ENCODE measurements at places on chromosomes 13 and 19.
A peak's percentile ranks its signal among the peaks of the same experiment; 100 is the strongest.

- H3K27ac ChIP-seq, result no peak overlapping the region
- no peaks in the 10 kb centered on the region for H3K27me3 ChIP-seq
- H3K4me1 ChIP-seq, result peaks cover 24% of the 10 kb centered on the region
- no peaks in the 10 kb centered on the region for H3K36me3 ChIP-seq
These were observed 8.6 kb downstream of the PPP5C start for GRCh38 chr19:46355234-46356148.

DNA sequence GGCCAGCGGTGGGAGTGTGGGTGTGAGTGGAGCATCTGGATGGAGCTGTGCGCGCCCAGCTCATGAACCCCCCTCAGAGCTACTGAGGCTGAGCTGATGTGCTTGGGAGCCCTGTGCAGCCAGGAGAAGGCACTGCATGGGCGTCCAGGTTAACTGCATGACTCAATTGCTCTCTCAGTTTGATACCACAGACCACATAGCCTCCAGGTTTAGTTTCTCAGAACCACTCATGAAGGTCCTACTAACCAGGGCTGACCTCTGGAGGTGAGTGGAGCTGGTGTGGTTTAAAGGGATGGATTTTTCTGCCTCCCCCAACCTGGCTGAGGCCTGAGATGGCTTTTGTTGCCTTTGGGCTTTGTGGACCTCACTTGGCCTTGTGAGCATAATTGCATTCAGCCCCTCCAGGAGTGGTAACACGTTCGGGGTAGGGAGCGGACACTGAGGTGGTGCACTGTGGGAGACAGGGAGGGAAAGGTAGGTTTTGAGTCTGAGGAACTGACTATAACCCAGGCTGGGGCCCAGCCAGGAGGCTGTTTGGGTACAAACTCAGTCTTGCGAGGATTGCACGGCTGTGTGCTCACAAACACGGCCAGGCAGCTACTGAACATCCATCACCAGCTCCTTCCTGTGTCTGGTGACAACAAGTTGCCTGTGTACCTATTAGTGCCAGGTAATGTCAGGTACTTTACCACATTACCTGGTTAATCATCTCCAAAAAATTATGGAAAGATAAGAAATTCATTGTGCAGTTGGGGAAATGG lies 97.5 kb downstream of the RGCC start:
- no peak overlapping the region for H3K4me3 ChIP-seq
- no peaks in the 10 kb centered on the region for H3K36me3 ChIP-seq
- H3K27ac ChIP-seq, result peak overlapping the region; percentile 16
- no peak for DNase-seq
- peaks cover 5% of the 10 kb centered on the region for H3K4me1 ChIP-seq

- peak overlapping the region; percentile 98 for H3K27ac ChIP-seq
- peaks cover 63% of the 10 kb centered on the region for H3K4me1 ChIP-seq
- peak overlapping the region; percentile 89 for H3K4me3 ChIP-seq
These were observed 17.7 kb downstream of the CCDC97 start for GRCh38 chr19:41327576-41328156.

DNA sequence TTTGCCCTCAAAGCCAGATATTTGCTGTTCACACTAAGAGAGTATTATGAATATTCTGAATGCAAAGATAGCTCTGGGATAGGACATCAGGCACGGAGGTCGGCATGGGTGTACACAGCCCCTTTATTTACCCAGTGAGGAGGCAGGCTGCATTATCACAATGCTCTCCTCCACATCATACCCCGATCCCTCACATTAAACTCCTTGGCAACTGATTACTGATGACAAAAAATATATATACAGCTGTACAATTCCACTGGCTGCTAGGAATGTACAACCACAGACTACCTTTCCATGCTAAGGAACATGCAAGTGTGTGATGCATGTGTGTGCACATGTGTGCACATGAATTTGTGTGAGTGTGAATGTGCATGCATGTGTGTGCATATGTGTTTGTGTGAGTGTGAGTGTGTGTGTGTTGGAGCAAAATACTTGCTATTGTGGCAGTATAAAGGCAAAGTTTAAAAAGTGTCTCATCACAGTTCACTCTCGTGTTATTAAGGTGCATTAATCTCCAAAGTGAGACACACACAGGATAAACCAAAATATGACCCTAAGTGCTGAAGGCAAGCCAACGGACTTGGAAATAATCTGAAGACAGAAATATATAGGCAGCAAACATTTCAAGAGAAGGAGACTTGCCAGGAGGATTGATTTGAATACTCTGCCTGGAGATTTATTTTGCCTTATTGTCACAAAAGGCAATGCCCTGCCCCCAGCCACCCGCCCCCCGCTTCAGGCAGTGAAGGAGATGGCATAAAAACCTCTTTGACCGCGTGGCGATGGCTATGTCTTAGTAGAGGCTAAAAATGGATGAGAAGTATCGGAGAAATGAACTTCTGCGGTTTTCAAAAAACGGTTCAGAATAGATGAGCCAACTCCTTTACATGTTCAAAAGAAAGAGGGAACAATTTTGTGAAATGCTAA lies 274.8 kb downstream of the TSHZ3 start:
- H3K27ac ChIP-seq, result no peak overlapping the region
- peaks cover 91% of the 10 kb centered on the region for H3K27me3 ChIP-seq
- H3K4me1 ChIP-seq, result peaks cover 2% of the 10 kb centered on the region
- no peak overlapping the region for H3K4me3 ChIP-seq

GRCh38 chr13:113953561-113953960 lies 20.3 kb downstream of the C13orf46 start:
- peaks cover 10% of the 10 kb centered on the region for H3K36me3 ChIP-seq
- DNase-seq, result no peak
- peaks cover 2% of the 10 kb centered on the region for H3K4me1 ChIP-seq
- H3K4me3 ChIP-seq, result no peak overlapping the region

- H3K27me3 ChIP-seq, result no peaks in the 10 kb centered on the region
- no peak overlapping the region for H3K27ac ChIP-seq
- H3K36me3 ChIP-seq, result no peaks in the 10 kb centered on the region
- no peak for DNase-seq
- H3K4me3 ChIP-seq, result no peak overlapping the region
These were observed 610.2 kb downstream of the SLITRK1 start for GRCh38 chr13:83272076-83272475.

DNA sequence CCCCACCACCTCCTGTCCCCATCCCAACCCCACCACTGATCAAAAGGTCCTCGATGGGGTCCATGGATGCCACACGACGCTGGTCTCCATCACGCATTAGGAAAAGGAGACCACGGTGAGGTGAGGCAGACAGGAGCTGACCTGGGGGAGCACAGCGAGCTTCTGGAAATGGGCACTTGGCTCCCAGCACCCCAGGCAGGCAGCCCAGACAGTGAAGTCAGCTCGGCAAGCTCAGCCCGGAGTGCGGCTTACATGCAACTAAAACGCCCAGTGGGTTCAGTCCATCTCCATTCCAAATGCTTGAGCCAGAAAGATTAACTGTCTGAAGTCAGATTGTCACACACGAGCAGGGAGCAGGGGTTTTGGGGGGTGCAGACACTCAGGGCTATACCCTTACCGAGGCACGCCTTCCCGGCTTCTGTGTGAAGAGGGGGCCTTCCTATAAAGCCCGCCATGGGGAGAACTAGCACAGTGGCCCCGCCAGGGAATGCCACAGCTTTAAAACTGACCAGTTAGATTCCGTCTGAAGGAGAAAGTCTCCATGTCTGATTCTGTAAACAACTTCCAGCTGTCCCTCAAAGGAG lies 79.4 kb downstream of the SPACA7 start:
- H3K27me3 ChIP-seq, result peaks cover 11% of the 10 kb centered on the region
- H3K4me1 ChIP-seq, result no peaks in the 10 kb centered on the region
- no peak overlapping the region for H3K4me3 ChIP-seq
- no peak for DNase-seq

DNA sequence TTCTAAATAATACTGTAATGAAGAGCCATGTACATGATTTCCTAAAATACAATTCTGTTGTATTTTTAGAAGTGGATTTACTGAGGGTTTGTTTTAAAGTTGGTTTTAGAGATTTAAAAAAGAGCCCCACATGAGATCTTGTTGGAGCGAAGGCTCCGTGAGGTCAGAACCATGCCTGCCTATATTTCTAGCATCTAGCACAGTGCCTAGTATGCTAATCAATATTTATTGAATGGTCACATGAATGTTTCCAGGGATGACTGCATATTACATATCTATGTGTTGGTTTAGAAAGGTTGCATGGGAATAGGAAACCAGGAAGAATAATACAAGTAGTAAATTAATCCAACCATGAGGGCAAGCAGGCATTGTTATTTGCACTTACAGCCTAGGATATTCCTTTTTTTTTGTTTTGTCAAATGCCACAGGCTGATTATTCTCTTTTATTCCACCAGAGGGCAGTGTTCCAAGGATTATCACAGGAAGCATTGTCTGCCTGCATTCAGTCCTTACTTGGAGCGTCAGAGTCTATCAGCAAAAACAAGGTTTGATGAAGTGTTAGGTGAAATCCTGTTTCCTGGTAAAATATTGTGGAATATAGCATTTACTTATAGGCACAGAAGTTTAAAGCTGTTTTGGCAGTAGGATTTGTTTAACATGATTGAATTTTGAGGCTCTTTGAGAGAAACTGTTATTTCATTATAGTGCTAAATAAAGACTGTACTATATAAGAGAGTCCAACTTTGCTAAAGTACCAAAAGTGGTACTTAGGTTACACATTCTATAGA lies 46.8 kb downstream of the COG3 start:
- peaks cover 11% of the 10 kb centered on the region for H3K4me1 ChIP-seq
- peaks cover 3% of the 10 kb centered on the region for H3K36me3 ChIP-seq
- no peak overlapping the region for H3K4me3 ChIP-seq
- no peaks in the 10 kb centered on the region for H3K27me3 ChIP-seq

Data from T-helper 17 cell (primary cell).